ENCODE measurements at places on chromosomes 16 and 17.

- peak; percentile 34 for DNase-seq
These were observed 5.8 kb upstream of the ZNF23 start for GRCh38 chr16:71467810-71468209.

DNA sequence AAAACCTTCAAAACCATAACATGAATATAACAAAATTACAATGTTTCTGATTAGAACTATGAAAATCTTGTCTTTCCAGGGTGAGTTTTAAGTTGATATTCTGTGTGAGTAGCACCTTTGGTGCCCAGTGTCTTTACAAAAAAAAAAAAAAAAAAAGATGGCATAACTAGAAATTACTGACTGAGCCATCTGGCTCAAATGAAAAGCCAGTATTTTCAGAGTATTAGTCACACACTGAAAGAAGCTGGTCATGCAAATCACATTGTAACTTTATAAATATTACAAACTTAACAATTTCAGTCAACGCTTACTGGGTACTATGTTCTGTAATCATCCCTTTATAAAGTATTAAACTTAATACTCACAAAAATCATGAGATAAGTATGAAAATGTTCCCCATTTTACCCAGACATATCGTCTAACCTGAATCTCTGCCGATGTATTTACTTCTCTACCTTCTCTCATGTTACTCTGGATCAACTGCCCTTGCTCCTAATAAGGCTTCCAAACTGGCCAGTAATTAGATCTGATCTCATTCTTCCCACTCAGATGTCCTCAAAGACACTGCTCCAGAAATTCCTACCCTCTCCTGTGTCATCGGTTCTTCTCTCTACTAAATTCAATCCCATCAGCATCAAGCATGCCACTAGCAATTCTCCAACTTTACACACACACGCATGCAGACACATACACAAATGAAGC is 25.4 kb downstream of the UBE2G1 start:
- no peak for DNase-seq

- no peak for DNase-seq
These were observed 17.6 kb upstream of the CYLD start for GRCh38 chr16:50724306-50724705.

GRCh38 chr17:40422990-40423633 is 5.4 kb upstream of the TOP2A start:
- DNase-seq = no peak

- no peak for DNase-seq
These were observed 50.8 kb downstream of the TOM1L2 start for GRCh38 chr17:17921192-17922069.

DNA sequence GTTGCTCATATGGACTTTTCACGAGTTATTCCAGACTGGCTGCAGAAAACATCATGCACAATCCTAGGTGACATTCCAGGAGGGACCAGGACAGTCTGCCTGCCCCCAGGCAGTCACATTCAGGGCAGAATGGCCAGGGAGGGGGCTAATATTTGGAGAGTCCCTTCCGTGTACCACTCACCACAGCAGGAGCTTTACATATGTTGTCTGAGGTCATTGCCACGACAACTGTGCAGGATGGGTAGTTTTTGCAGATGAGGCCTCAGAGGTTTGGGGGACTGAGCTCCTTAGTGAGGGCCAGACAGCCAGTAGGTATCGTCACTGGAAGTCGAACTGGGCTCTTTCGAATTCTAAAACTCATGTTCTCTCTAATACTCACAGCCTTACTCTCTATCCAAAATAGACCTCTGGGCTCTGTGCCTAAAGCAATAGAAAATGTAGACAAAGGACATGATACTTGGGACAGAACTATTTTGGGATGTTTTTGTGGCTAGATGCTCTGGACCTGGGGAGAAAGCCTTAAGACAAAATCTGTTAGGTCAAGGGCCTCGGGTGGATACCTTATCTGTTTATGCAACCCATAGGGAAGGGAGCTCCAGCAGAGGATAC is 338.5 kb downstream of the MAF start:
- DNase-seq = peak; percentile 6

GRCh38 chr17:1591474-1592090 is 29.0 kb upstream of the PITPNA start:
- DNase-seq = no peak

GRCh38 chr16:87264634-87265033 is 52.6 kb downstream of the C16orf95 start:
- no peak for DNase-seq

DNA sequence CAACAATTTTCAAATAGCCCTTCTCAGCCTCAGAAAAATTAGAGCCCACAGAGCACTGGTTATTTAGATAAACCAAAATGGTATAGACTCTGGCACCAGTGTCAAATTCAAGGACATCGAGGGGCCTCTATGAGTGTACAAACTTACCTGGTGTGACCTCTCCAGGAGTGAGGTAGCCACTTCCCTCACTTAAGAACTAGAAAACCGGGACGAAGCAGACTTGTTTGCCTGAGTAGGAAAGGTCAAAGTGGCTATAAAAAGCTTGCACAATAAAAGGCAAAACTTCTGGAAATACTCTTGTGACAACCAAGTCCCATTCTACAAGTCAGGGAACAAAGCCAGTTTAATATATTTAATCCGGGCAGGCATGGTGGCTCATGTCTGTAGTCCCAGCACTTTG is 39.2 kb upstream of the PRSS54 start:
- DNase-seq = no peak

DNA sequence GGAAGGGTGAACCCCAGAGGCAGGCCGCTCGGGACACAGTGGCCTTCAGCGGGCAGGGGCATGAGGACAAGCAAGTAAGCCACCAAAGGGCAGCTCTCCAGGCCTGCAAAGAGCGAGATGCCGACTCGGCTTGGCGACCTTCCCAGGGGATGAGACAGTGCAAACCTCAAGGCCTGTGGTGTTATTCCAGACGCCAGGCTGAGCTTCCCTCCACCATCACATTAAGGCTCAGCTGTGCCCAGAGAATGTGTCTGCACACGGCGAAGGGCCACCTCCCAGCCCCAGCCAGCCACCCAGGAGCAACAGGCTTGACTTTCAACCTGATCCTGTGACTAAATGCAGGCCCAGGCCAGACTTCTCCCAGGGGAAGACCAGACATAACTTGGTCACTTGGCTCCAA is 251.4 kb downstream of the SOX9 start:
- no peak for DNase-seq

- DNase-seq = peak; percentile 93
These were observed at the start of gene SLFN5 for GRCh38 chr17:35242805-35243560. Gene SLFN5, plus strand, starts transcription at chr17:35243072. Its CDS starts 15,619 bp downstream, at chr17:35258691.

DNA sequence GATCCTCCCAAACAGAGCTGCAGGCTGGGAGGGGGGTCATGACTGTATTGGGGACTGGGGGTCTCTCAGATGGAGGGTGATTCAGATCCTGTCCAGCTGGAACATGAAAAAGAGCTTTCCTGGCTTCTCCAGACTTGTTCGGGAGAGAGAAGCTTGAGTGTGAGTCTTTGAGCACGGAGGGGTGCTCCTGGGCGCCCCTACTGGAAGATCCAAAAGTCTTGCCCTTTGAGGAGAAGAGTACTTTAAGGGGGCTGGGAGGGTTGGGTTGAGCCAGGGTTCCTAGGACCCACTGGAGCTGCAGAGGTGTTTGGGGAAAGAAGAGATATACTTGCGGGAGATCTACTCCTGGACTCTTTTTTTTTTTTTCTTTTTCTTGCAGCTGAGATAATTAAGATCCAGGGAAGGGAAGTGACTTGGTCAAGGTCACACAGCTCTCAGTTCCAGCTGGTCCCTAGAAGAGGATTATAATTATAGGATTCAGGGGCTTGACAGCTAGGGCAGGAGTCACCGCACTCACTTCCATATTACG is 8.4 kb downstream of the RARA start:
- peak; percentile 54 for DNase-seq

DNA sequence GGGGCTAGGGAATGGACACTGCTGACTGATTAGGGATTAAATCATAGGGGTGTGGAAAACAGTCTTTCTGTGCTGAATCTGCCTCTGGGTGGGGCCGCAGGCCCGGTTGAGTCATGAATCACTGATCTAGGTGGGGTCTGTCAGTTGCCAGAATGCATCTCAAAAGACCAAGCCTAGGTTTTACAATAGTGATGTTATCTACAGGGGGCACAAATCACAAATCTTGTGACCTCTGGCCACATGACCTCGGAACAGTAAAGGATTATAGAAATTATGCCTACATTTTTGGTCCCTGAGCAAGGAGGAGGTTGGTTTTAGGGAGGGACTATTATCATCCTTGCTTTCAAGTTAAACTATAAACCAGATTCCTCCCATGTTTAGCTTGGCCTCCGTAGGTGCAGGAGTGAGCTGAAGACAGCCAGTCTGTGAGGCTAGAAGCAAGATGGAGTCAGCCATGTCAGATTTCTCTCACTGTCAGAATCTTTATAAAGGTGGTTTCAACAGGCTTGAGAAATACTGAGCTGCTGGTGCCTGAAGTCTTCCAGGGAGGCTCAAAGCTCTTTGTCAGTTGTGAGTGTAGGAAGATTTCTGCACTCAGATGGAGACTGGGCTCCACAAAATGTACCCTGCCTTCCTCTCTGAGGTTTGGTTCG is 12.9 kb downstream of the GNGT2 start:
- DNase-seq = no peak

DNA sequence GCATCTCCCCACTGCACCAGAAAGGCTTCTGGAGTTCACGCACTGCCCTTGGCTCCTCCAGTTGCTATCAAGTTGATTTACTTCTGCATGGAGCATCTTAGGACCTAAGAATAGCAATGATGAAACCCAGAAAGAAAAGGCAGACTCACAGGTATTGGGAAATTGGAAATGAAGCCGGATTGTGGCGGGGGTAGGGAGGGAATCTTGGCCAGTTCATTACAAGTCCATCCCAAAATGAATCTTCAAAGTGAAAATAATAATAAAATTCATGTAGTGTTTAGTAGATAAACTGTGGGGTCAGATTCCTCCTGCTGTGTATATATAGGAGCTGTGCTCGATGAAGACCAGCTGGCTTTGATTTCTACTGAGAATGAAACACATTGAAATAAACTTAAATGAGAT is 33.7 kb downstream of the TEKT3 start:
- no peak for DNase-seq

- DNase-seq = no peak
These were observed 138.6 kb upstream of the WSCD1 start for GRCh38 chr17:5931616-5932015.

DNA sequence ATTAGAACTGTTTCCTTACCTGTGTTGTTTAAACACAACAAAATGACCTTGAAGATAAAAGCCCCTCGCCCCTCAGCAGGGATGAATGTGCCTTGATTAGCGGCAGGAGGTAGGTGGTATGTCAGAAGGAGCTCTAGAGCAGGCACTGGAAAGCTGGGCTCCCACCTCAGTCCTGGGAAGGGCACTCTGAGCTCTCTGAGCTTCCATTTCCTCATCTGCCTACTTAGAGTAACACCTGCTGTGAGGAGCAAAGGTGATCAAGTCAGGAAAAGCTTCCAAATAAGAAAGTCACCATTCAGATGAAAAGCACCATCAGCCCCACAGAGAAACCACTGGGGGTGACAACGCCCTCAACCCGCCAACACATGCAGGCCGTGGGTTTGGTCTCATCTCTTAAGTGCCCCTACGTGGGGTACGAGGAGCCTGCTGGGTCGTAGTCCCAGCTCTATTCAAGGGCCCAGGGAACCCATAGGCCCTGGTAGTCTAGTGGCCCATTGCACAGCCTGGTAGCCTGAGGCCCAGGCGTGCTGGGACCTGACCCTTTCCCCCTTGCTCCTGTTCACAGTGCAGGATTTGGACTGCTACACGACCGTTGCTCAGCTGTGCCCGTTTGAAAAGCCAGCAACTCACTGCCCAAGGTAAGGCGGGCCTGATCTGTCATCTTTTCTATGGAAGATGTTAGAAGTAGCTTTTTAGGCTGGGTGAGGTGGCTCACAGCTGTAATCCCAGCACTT is 57.3 kb downstream of the CRISPLD2 start:
- no peak for DNase-seq

GRCh38 chr16:51544851-51545467 is 393.9 kb upstream of the SALL1 start:
- no peak for DNase-seq

GRCh38 chr17:65020284-65020683 is 36.3 kb downstream of the GNA13 start:
- no peak for DNase-seq

DNA sequence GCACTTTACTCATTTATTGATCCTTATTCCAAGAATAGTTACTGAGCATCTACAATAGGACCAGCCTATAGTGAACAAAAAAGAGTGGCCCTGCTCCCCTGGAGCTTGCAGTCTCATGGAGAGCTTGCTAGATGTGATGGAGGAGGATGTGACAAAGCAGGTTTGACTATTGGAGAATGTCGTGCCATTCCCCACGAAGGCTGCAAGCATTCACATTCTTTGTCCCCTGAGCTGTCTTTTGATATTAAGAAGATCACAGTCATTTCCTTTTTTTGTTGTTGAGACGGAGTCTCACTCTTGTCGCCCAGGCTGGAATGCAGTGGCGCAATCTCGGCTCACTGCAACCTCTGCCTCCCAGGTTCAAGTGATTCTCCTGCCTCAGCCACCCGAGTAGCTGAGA is 115.0 kb upstream of the ADAMTS18 start:
- DNase-seq = no peak

DNA sequence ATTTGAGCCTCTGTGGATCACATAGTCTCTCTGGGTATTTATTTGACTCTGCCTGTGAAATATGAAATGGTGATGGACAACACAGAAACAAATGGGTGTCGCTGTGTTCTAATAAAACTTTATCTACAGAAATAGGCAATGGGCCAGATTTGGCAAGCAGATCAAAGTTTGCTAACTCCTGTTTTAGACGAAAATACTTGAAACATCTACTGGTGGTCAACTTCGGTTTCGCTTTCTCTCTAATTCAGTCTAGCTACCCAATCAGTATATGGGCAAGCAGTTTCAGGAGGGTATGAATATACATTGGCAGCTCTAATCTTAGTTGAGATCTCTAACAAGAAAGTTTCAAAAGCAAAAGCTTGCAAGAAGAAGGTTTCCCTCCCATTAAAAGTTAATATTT is 60.1 kb upstream of the DYNLRB2 start:
- DNase-seq = no peak

GRCh38 chr16:836221-836620 is 35.7 kb upstream of the GNG13 start:
- DNase-seq = no peak

GRCh38 chr17:50079334-50080095 is 15.6 kb upstream of the PDK2 start:
- DNase-seq = no peak

- peak; percentile 7 for DNase-seq
These were observed 37.6 kb upstream of the PIRT start for GRCh38 chr17:10875430-10875851.

GRCh38 chr16:47694543-47694942 is 233.4 kb downstream of the PHKB start:
- no peak for DNase-seq

Data from stimulated activated CD4-positive, alpha-beta T cell treated with anti-CD3 and anti-CD28 coated beads, Interleukin-2, amount 100 ng/mL, for 24 hours (primary cell).